ENCODE measurements at places on chromosomes 7 and 10. TPM values are rescaled to one million over a fixed set of nuclear protein-coding genes. Genes with fewer than 3 reads are reported as not detected.

DNA sequence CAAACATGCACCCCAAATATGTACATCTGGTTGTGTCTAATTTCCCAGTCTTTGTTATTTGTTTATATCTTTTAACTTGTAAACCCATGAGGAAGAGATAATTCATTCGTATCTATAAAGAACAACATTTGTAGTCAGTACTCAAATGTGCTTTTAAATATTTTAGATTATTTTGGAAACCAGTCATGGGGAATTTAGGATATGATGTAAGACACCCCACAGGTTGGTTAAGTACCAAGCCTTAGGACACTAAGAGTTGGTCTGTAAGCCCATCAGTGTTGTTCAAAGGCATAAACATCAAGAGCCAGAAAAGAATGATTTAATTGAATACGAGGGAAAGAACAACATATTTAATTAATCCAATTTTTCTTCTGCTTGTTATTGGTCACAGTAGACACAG lies 421.1 kb upstream of the SEMA3C start:
- no peak for DNase-seq

Gene ANK3
- 23.7 TPM for total RNA-seq

- DNase-seq, result no peak
These were observed 13.4 kb downstream of the ZNF316 start for GRCh38 chr7:6650521-6651011.

DNA sequence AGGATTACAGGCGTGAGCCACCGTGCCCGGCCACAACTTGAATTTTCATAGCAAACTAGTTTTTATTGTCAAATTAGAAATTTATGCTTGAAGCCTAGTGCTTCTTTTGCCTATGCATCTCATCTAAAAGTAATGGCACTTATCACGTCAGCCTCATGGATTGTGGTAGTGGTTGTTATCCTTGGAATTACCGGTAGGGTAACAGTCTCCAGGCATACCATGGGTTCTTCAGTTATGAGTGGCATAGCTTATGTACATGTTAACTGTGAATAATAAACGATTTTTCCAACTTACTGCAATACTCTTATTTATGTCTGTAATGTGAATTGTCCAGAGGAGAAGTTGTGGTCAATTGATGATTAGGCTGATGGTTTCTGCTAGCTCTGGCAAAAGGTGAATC lies 63.1 kb downstream of the BMPR1A start:
- DNase-seq, result no peak

DNA sequence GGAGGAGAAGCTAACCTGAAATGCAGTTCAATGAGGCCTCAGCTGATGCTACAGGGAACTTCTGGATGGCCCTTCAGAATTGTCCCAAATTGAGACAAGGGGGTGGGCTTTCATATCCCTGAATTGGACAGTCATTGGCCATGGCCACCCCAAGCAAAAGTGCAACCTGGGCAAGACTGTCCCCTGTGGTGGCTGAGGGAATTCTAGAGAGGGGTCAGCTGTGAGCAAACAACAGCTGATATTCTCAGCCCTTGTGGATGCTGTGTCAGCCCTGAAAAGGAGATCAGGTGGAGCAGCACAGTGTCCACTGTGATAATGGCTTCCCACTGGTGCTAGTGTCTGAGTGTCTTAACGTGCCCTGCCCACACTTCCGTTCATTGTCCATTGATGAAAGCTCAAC lies 76.6 kb downstream of the SLC16A9 start:
- DNase-seq, result no peak

DNA sequence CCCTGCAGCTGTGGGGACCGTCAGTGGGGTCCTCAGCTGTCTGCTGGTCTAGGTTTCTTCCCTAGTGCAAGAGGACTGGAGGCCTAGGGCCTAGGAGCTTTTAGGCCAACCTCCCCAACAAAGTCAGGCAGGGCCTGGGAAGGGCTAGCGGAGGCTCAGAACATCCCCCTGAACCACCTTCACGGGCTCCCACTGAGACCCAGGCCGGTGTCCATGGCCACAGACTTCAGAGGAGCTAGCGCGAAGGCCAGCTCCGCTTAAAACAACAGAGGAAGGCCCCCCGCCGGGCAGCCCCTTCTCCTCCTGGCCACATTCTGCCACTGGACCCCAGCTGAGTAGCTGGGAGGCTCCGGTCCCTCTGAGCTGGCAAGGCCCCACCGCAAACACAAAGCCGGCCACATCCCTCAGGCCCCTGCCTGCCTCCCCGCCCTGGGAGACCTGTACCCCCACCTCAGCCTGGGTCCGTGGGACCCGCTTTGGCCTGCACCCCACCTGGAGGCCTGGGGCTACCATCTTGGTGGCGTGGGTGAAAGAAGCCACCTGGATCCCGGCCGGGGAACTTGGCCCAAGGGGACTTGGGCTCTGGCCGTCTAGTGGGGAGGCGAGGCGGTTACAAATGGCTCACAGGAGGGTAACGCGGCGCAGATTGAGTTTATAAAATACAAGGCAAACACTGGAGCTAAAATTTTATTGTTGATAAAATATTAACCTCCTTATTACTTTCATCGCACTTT lies 5.4 kb upstream of the UNCX start:
- DNase-seq, result no peak

Gene HILPDA
- 9.7 TPM for total RNA-seq

DNA sequence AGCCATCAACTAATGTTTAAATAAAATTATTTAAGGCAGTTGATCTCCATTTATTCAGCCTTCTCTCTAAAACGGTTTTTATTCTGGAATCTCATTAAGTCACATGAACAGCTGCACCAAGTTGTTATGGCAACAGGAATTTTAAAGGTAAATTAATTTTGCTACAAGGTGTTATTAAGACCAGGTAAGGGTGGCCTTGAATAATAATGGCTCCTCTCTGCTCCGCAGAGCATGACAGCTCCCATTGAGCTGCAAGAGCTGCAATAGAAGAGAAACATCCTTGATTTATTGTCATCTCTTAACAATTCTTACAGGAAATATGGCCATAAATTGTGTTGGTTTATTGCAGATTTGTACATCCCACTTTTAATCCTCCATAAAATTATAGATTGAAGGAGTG lies 165.8 kb downstream of the KLF6 start:
- no peak for DNase-seq

- DNase-seq, result no peak
These were observed 37.5 kb downstream of the CASD1 start for GRCh38 chr7:94547126-94547525.

Gene FKBP6
- not detected for total RNA-seq
